ENCODE measurements at places on chromosomes 5 and 9.
A peak's percentile ranks its signal among the peaks of the same experiment; 100 is the strongest.

- no peak for DNase-seq
These were observed 134.0 kb downstream of the KCTD16 start for GRCh38 chr5:144304688-144305087.

- DNase-seq, result no peak
These were observed 59.5 kb upstream of the PCSK1 start for GRCh38 chr5:96492459-96493047.

GRCh38 chr9:111282845-111283244 is 47.2 kb downstream of the OR2K2 start:
- no peak for DNase-seq

DNA sequence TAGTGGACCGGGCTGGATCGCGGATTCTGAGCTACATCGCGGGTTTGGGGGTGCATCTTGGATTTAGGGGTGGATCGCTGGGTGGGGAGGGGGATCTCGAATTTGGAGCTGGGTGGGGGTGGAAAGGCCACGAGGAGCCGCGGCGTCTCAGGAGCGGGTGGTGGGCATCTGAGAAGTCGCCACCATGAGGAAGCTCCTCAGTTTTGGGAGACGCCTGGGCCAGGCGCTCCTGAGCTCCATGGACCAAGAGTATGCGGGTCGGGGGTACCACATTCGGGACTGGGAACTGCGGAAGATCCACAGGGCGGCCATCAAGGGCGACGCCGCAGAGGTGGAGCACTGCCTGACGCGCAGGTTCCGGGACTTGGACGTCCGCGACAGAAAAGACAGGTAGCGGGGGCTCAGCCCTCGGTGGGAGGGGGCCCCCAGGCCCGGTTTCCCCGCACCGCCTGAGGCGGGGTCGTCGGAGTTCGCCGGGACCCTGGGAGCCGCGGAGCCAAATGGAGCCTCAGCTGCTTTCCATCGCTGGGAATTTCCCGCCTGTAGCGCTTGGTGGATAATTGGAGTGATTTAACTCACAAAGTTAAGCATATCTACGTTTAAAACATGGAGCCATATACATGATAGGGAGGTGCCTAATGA is 376 bp downstream of the ANKRD18B start:
- DNase-seq, result no peak

- DNase-seq, result no peak
These were observed 257.8 kb downstream of the BNC2 start for GRCh38 chr9:16612627-16613026.

- DNase-seq, result no peak
These were observed 204.7 kb upstream of the RFX3 start for GRCh38 chr9:3730511-3730922.

GRCh38 chr5:54663866-54664265 is 146.3 kb downstream of the SNX18 start:
- DNase-seq, result no peak

DNA sequence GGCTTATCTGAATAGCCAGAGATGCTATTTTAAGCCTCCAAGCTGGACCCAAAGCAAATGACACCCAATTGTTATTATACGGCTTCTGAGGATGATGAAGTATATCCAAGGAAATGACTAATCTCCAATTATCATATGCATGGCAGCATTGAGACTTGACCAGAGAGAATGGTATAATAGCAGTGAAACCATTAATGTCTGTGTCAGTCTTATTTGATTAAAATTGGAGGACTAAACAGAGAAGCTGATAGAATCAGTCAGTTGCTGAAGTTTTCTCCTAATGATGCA is 200.5 kb downstream of the EFNA5 start:
- DNase-seq, result no peak

DNA sequence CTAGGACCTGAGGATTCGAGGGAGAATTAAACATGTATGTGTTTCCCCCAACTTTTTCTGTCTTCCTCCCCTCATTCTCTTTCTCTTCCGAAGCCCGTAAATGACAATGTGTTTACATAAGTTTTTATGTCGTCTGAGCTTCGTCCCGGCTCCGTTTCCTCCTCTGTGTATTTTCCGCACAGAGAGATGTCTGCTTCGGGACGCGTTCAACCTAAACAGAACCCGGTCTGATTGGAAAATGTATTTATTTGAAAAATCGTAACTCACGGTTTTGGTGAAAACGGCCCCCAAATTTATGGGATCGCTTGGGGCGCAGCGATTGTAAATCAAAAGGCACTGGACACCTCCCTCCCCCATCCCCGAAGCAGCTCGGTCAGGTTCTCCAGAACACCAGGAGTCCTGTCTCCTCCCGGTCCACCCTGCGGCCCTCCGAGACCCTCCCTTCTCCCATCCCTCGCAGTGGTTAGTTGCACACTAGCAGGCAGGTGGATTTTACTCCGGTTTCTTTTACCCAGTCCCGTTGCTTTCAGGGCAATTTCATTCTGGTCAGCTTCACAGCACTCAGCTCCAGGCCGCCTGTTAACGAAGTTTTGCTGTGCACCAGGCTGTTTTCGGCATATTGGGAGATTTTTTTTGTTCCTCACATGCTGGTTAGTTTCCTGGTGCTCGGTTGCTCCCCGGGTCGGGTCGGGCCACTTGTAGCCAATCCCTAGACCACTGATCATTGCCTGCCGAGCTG is 5.8 kb upstream of the HAND1 start:
- no peak for DNase-seq

GRCh38 chr9:37936965-37937364 is 33.0 kb upstream of the SLC25A51 start:
- no peak for DNase-seq

GRCh38 chr9:68979538-68980314 is 34.2 kb downstream of the PRKACG start:
- DNase-seq, result no peak

DNA sequence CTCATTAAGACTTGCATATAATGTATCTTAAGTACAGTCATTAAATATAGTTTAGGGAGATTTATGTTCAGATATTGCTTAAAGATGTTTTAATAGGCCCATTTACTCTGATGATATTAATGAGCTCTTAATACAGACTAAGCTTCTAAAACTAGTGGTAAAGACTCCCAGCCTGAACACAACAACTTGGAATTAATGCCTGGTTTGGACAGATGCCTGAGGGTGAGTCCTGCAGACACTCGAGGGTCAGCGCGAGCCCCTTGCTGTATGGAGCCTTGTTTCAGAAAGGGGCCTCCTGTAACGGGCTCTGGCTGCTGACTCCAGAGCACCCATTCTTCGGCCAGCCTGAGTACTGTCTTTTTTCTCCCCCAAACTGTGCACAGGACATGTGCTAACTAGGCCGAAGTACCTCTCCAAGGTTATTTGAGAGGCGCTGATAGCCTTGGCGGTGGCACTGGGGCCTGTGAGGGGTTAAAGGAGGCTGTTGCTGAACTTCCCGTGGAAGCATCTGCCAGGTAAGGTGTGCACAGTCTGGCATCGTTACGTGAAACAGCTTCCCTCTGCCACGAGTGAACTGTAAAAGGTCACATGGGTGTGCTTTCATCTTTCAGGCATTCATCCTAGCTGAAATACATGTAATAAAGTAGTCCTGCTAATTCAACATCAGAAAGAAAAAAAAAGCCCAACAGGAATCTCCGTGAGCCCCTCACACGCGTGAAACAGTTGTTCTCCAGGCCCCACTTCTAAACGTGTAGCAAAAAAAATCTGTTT is 113.4 kb downstream of the MVB12B start:
- no peak for DNase-seq

DNA sequence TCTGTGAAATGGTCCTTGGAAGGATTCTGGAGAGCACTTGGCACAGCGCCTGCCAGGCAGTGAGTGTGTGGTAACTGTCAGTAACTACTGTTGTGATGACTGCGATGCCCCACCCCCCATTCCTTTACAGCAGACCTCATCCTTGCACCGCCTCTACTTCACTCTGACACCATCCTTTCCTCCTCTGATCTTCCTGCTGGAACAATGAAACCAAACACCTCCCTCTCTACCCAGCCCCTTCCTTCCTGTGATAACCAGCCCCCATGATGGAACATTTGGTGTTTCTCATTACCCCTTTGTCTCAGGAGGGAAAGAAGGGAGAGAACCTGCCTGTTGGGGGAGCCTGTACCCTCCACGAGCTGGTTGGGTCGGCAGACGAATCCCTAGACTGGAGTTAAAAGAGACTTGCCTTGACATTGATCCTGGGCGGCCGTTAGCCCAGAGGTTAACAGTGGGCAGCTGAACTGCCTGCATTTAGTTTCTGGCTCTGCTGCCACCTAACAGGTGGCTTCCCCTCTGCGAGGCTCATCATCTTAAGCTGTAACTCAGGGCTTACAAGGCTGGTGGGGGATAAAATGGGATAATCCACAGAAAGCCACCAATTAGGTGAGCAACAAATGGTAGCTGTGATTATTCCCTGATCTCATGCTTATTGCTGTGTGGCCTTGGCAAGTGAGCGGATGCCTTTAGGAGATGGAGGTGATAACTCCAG is 34.2 kb upstream of the GRPEL2 start:
- DNase-seq, result no peak

DNA sequence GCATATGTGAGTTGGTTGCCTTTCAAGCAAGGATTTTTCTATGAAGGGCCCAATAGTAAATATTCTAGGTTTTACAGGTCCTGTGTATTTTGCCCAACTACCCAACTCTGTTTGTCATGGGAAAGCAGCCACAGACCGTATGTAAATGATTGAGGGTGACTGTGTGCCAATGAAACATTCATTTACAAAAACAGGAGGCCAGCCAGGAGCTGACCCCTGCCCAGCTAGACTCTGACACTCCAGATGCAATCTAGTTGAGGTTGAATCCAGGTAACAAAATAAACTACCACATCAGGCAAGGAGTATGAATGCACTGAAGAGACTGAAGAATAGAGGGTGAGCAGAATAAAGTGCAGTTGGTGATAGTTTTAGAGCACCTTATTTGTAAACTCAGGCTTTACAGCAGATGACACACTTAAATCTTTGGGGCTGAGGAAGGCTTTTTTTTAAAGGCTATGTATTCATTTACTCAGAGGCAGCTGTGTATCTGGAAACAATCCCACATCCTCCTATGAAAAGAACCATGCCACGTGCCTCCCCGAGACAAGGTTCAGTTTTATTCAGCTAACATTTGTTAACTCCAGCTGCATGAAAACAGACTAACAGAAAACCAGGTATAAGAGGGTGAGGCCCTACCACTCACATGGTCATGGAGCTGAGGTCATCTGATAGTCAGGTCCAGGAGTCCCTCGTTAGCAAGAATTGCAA is 60.7 kb downstream of the SLC1A1 start:
- no peak for DNase-seq

DNA sequence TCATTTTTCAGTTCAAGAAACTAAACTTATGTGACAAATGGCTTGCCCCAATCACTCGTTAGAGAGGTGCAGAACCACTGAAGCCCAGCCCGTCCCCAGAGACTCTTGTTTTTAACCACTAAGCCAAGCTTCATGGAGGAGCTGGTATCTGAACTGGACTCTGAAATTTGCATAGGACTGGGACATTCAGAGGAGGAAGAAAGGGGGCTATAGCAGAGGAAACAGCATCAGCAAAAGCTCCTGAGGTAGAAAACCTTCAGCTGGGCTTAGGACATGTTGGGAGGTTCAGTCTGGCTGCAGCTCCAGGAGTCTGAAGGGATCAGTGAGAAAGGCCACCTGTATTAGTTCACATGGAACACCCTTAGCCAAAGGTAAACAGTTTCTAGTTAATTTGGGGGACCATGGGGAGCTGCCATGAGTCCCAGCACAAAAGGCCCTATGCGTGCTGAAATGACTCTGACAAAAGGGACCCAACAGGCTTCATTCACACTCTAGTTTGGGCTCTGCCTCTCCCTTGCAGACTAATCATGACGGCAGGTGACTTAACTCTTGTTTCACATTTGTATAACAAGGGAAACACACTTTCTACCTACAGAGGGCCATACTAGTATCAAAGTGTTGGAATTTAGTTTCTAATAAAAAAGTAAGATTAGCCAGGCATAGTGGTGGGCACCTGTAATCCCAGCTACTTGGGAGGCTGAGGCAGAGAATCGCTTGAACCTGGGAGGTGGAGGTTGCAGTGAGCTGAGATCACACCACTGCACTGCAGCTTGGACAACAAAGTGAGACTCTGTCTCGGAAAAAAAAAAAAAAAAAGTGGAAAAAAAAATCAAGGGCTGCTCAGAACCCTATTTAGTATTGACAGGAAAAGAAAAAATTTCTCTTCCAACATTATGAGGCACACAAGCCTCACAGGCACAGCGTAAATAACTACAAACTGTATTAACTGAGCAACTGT is 10.2 kb downstream of the FBXO10 start:
- peak; percentile 21 for DNase-seq

DNA sequence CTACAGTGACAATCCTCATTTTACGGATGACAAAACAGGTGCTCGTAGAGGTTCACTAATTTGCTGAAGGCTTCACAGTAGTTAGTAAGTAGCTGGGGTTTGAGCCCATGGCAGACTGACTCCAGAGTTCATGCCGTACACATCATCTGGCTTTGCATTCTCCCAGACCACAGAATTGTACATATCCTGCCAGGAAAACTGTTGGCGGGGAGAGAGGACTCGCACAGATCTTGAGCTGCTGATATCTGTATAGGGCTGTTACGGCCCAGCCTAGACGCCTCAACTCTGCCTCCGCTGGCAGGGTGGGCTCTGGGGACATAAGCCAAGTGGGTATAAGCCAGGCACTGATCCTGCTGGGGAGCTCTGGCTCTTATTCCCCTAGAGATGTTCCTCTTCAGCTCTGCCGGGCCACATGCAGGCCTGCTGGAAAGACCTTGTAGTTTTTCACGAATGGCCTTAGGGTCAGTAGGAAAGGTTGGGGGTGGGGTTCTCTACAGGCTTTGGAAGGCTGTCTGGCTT is 16.3 kb downstream of the LARP1 start:
- no peak for DNase-seq

DNA sequence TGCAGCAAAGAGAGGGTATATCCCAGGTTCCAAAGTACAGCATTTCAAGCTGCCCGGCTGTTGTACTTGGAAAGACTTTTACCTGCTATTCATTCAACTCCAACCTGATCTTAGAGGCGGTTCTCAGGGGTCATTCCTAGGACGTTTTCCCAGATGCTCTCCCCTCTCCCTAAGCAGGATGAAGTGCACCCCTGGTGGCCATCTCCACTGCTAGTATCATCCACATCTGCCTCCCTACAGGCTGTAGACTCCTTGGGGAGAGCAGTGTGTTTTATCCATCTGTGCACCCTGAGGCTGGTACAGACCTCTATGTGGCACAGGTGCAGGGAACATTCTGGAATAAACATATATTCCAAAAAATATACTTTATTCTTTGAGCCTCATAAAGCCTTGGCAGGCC is 56.8 kb downstream of the PTPN3 start:
- no peak for DNase-seq

GRCh38 chr5:9222054-9222976 is 323.6 kb downstream of the SEMA5A start:
- no peak for DNase-seq

GRCh38 chr5:100424017-100424416 is 111.2 kb upstream of the FAM174A start:
- no peak for DNase-seq

GRCh38 chr5:156515121-156515520 is 188.2 kb downstream of the SGCD start:
- DNase-seq, result no peak

GRCh38 chr5:178514851-178515418 is 75.3 kb downstream of the COL23A1 start:
- DNase-seq, result no peak

- DNase-seq, result no peak
These were observed 97.2 kb upstream of the DNAH5 start for GRCh38 chr5:14041528-14042192.

GRCh38 chr5:33901156-33901555 is 9.4 kb upstream of the ADAMTS12 start:
- DNase-seq, result no peak

All from CD4-positive, alpha-beta T cell treated with Interleukin-15 for 1 hour (primary cell).